ENCODE measurements at places on chromosomes 3 and 15.

DNA sequence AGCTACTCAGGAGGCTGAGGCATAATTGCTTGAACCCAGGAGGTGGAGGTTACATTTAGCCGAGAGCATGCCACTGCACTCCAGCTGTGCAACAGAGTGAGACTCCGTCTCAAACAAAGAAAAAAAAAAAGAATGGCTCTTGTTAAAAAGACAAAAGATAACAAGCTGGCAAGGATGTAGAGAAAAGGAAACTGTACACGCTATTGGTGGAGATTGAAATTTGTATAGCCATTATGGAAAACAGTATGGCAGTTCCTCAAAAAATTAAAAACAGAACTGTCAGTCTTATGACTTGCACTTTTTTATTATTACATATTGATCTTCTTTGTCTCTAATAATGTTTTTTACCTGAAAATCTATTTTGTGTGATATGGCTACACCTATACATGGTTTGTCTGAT is 41.9 kb downstream of the MEX3B start:
- DNase-seq = no peak

DNA sequence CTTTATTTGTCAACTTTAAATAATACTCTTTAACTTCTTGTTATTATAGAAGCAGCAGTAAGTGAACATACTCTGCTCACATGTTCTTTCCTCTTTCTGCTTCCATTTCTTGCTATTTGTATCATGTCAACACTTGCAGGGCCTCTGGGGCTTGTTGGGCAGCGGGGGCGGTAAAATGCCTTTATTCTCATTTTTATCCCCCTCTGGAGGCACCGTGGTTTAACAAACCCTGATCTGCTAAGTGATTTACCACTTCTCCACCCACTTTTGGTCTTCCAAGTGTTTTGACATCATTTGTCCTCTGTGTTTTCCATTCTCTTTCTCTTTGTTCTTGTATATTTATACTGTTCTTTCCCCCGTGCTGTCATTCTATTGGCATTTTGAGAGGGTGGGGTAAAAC is 33.9 kb downstream of the SCN10A start:
- no peak for DNase-seq

DNA sequence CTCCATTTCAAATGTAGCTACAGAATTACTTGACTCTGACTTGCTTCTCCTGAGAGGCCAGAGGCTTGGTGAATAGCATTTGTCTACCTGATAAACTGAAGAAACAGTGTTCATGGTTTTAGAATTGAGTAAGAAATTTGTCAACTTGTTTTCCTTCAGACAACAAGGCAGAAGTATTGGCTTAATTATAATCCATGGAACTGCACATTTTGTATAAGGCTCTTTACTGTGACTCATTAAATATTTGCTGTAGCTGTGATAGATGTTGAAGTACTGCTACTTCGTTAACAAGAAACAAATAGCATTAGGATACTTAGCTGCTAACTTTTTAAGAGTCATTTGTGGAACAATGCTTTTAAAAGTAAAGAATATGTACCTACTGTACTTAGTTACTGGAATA is 4.6 kb downstream of the UNC13C start:
- no peak for DNase-seq

DNA sequence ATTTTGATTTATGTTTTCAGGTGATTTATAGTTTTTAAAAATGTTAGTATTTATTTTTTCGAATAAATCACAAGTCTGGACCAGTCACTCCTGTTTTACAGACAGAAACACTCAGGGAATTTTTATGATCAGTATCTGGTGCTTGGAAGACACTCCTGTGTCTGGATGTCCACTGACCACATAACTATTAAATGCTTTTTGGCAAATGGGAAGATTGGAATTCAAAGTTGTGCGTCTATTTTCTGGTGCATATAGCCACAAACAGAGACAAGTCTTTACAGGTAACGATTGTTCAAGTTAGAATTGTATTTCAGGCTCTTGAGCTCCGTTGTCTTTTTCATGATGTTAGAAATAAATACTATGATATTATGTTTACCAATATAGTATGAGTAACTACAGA is 12.2 kb downstream of the CP start:
- no peak for DNase-seq

- no peak for DNase-seq
Measured at GRCh38 chr3:108281670-108282069, 14.7 kb upstream of the HHLA2 start.

GRCh38 chr3:30598668-30599545 is 7.5 kb upstream of the TGFBR2 start:
- DNase-seq = no peak

- DNase-seq = no peak
Measured at GRCh38 chr15:91122296-91122695, 22.2 kb downstream of the SV2B start.

GRCh38 chr3:153970047-153970446 is 151.1 kb upstream of the ARHGEF26 start:
- no peak for DNase-seq
